SK-N-DZ (cell line): ENCODE measurements at places on chromosomes 12 and 14.

GRCh38 chr14:75279153-75279762, 630 bp downstream of the FOS start:
- DNase-seq, result peak; percentile 28

DNA sequence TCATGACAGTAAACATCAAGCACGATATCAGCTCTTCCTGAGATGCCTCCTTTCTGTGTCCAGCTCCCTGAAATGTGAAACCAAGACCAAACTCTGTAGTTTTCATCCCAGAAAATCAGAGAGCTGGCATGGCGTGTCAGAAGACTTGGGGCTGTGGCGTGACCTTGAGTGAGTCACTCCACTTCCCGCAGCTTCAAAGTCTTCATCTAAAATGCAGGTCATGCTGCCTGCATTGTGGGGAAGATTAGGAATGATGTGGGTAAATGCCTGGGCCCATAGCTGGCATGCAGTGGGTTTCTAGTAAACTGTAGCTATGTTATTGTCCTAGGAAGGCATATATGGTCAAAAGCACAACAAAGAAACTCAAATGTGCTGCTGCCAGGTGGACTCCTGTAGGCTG, 28.8 kb downstream of the OAS2 start:
- no peak for DNase-seq

DNA sequence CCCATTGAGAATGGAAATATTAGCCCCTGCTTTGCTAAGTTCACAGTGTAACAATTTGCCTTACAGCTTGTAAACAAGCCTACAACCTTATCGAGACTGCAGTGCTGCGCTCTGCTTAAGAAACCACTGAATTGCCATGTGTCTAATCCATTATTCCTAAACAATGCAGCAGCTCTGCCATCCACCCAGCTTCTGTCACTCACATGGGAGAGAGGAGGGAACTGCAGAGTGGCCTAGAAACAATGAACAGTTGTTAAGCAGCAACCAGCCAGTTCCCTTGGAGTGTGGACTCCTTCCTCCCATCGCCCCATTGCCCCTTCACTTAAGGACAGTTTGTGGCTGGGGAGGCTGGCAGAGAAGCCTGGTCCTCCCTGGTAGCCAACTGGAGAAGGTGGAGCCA, 42.9 kb downstream of the TESPA1 start:
- DNase-seq, result no peak

DNA sequence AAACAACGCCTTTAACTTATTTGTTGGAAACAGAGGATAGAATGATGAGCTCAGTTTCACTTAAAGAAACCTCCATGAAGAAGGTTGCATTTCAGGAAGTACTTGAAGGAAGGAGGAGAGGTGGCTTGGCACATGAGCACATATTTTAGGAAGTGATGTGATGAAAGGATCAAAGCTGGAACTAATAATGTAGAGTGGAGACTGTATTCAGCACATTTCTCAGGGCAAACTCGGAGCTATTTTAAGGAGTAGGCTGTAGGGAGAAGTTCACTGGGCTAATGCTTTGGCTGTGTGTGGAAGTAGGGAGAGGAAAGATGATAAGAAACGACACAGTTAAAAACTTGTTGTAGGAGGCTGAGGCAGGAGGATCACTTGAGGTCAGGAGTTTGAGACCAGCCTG, 272.8 kb downstream of the AKAP6 start:
- DNase-seq, result no peak
